ENCODE measurements at places on chromosomes 5 and 9.

- DNase-seq = no peak
These were observed 33.0 kb upstream of the HOMER1 start for GRCh38 chr5:79546782-79547428.

DNA sequence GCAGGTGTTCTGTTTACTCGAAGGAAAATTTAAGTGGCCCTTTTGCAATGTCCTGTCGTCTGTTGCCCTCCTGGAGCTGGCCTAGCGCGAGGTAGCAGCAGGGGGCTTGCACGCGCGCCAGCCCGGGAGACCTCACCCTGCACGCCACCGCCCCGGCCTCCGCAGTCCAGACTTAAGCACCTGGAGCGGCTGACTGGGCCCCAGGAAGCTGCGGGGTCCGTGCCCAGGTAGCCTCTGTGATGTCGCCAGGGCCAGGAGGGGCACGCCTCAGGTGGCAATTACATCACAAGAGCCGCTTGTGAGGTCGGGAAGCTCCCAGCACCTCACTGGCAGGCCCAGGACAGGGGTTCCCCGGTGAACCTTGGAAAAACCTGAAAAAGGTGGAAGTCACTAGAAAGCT is at the start of gene SAXO1:
Gene SAXO1 (minus strand): TSS at position 195 of the 400 bp plus-strand sequence. CDS start 301 bp downstream, outside the sequence.
- no peak for DNase-seq

DNA sequence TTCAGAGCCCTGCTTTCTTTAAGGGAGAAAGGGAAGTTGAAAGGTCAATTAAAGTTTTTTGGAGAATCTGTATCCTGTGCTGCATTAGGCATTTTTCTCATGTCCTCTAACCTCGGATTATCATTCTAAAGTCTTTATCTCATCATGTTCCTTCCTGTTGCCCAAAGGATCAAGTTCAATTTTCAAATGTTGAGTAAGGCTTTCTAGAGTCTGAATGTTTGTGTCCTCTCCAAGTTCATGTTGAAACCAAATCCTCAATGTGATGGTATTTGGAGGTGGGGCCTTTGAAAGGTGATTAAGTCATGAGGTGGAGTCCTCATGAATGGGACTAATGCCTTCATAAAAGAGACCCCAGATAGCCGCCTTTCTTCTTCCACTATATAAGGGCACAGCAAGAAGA is 20.2 kb upstream of the TNC start:
- no peak for DNase-seq

DNA sequence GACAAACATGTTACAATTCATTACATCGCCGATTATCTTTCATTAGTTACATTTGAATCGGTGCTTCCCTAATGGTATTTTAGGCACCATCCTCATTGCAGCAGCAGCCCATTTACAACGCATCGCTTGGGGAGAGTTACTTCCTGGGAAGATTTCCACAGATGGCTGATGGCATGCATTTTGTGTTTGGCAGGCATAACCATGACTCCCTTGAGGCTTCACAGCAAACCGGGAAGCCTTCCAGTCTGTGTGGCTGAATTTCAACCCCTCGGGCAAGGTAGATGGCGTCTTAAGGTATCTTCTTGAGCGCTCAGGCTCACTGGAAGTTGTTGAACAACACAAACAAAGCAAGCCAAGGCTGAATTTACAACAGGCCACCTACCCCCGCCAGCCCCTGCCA is 1.6 kb upstream of the DNAH5 start:
- peak; percentile 11 for DNase-seq

GRCh38 chr9:87849144-87849758 is 33.4 kb upstream of the SPATA31E1 start:
- no peak for DNase-seq

GRCh38 chr9:89821081-89821480 is 216.3 kb downstream of the GADD45G start:
- no peak for DNase-seq

DNA sequence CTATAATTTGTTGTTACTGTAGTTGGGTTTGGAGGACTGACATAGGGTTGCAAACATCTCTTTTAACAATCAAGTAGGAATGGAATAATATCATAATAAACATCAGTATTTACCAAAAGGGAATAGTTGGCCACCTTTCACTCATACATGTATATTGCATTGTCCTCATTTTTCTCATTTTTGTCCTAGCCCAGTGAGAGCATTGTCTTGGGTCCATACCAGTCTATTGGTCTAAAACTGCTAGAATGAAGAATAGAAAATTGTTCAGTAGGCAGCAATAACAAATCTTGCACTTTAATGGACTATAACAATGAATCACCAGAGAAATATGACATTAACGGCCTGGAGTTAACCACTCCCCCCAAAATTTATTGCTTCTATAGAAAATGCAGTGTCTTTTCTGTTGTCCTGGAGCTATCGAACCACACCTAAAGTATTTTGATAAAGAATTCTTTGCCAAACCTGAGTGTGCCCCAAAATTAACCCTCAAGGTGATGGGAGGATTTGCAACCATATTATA is 80.9 kb upstream of the IL33 start:
- no peak for DNase-seq
